Subcutaneous preadipocyte (primary cell): ENCODE measurements at places on chromosomes 2 and 18. TPM values are rescaled to one million over a fixed set of nuclear protein-coding genes. Genes with fewer than 3 reads are reported as not detected.

The SH2D6 gene
- total RNA-seq: under 0.01 TPM in 1 of 2 replicates, not detected in the other

The NR4A2 gene
- total RNA-seq: under 0.01 and 0.39 TPM in 2 replicates

The SPP2 gene
- total RNA-seq: not detected in 2 replicates

The RGPD3 gene
- total RNA-seq: under 0.01 and 0.20 TPM in 2 replicates

The ITGA4 gene
- 86.0 and 117 TPM in 2 replicates for total RNA-seq
